ENCODE measurements at places on chromosomes 2 and 18.

- no peak for DNase-seq
Observed at GRCh38 chr18:35241448-35241804, 592 bp downstream of the ZNF397 start.

- DNase-seq, result no peak
Observed at GRCh38 chr2:152396051-152396511, 61.1 kb downstream of the FMNL2 start.

DNA sequence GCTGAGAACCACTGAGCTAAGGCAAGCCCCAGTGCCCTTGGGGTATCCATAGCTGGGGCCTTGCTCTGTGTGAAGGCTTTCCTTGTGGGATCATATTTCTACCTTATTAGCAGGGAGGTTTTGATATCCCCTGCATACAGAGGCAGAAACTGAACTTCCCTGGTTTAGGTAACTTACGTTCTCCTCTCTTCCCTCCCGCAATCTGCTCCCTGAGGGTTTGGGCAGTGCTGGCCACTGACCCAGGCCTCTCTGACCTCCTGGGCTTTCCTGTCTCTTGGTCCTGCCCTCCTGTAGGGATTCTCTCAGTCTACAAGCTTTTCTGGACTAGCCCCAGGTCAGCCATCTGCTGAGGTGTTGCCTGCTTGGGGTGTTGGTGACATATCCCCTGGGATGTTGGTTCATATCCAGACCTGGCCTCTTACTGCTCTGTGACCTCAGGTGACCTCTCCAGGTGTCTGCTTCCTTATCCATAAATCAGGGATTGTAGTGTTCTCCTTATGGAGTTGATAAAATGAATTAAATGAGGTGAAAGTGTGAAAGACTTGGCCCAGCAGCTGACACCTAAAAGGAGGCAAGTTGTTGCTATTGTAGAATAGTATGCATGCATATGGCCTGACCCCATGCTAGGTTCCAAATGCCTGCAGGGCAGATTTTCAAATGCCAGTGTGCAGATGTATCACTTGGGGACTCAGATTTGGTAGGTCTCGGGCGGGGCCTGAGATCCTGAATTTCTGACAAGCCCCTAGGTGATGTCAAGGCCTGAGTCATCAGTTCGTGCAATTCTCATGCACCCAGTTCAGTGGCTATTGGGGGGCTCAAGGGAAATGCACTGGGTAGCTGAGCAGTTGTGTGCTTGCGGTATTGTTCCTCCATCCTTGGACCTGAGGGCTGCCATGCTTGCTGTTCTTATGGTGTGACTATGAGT, 106.6 kb downstream of the FHOD3 start:
- DNase-seq, result no peak

DNA sequence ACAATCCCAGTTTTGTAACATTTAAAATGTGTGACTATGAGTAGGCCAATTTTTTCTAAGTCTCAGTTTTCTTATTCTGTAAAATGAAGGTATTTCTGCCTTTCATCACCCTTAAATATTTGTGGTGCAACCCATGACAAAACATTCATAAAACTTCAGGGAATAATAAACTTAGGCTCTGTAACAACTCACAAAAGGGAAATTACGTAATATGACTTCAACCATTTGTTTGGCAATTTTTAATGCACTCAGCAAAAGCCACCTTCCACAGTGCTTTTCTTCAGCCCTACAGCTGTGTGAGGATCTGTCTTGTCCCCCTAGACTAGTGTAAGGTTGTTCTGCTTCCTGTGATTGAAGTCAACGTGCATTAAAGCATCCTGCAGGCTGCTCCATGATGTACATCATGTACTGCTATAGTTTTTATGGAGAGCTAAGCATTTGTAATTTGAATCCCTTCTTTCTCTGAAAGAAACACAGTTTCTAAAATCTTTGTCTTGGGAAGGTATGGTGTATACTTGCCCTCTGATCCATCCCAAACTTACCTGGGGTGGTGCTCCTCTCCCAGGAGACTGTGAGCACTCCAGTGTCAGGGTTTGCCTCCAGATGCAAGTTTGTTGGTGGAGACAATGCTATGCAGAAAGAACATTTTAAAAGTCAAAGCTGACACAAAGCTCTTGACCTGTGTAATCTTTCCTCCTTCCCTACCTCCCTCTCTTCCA, 39.1 kb downstream of the FN1 start:
- no peak for DNase-seq

GRCh38 chr2:122077771-122078170, 322.3 kb downstream of the TSN start:
- no peak for DNase-seq

DNA sequence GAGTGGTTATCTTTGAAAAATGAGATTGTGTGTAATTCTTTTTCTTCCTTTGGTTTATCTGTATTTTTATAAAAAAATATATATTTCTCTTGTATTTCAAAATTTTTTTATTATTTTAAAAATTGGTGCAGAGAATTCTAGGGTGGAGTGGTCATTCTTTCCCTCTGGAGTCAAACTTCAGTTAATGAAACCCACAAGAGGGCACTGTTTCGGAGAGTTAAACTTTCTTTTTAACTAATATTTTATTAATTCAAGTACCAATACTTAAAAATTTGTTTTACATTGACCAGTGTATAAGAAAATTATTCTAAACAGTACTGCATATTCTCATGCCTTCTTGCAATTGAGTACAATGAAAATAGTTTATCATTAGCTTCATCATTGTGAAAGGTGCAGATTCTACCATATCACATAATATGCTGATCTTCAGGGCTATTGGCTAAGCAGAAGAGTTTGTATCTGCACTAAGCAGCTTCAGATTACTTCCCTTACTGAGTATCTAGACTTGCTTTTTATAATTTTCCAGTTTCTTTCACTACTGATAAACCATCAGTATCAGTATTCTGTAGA, 50.1 kb downstream of the HS1BP3 start:
- no peak for DNase-seq

- DNase-seq, result no peak
Observed at GRCh38 chr2:84297155-84297554, 161.9 kb downstream of the SUCLG1 start.

DNA sequence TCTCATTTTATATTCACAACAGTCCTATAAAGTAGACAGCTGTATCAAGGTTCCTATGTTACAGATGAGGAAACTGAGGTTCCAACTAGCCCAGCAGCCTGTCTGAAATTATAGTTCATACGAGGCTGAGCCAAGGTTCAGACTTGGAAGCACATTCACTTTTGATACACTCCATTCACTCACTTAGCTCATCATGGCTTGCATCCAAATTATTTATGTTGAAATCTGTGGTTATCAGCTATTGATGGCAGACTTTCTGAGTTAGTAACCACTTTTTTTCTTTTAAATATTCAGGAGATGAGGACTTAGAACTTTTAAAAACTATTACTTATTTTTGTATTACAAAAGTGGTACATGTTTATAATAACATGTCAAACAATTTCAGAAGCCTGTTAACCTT, 188.2 kb downstream of the MTX2 start:
- DNase-seq, result no peak

DNA sequence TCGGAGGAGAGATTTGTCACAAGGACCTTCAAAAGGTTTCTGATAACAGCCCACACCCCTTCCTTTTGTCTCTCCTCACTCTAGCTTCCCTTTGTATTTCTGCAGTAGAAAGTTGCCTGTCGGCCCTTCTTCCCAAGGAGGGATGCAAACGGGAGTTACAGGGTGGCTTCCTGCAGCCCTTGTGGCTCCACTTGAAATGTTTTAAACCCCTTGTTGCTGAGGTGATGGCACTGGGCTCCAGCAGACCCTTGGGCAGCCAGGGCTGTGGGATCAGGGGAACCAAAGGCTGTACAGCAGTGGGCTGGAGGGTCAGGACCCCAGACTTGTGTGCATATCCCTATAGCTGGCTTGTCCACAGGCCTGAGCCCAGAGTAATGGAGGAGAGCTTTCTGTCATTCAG, 62.1 kb downstream of the COA5 start:
- no peak for DNase-seq

DNA sequence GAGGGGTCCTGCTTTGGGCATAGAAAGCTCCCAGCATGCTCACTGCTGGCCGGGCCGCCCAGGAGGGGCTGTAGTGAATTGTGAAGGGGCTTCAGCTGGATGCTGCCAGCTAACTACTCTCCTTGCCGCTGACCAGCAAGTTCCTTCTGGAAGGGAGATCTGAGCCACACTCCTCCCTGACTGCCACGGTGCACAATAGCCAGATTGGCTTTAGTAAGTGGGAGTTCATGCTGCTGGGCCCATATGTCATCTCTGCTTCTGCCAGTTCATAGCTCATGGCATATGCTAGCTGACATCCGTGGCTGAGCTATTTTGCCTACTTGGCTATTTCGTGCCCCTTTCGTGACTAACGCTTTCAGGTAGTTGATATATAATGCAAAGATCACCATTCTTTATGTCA, 51.6 kb upstream of the ROCK2 start:
- no peak for DNase-seq

DNA sequence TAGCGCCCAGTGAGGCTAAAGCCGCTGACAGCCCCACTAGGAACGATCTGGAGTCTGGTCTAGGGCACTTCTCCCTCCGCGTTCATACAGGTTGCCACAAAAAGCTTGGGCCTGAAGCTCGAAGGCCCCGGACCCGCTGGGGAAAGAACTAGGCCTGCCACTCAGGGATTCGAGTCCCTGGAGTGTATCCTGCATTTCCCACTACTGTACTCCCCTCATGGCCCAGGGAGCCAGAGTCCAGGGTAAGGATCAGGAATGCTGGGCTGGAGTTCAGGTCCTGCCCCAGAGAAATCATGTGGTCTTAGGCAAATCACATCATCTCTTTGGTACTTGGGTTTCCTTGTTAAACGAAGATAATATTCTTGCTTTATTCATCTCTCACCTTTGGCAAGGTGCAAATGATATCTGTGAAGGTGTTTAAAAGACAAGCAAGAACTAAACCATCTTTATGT, 1.4 kb upstream of the ZFP36L2 start:
- DNase-seq, result no peak

- DNase-seq, result no peak
Observed at GRCh38 chr18:55111271-55111670, 152.0 kb upstream of the CCDC68 start.

DNA sequence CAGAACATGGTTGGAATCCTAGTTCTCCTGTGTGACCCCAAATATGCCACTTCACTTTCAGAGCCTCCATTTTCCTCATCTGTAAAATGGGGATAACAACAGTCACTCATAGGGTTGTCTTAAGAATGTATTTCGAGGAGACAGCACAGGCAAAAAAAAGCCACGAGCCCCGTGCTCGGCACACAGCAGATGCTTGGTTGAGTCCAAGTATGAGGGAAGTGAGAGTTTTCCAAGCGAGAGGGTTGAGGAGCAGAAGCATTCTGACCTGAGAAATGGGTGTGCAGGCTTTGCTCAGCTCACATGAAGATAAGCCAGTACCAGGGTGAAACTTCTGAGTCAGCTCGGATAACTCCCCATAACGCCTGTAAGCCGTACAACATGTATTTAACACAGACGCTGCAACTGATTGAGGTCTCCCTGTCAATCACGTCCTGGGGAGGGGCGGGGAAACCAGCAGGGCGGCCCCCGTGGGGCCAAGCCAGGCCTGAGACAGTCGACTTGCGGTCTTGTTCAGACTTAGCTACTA, 23.0 kb upstream of the ODC1 start:
- DNase-seq, result no peak

- DNase-seq, result peak; percentile 1
Observed at GRCh38 chr18:37476182-37476581, 89.4 kb downstream of the CELF4 start.

- no peak for DNase-seq
Observed at GRCh38 chr2:112623913-112624777, 21.6 kb upstream of the SLC20A1 start.

- DNase-seq, result no peak
Observed at GRCh38 chr2:37287966-37288365, 36.7 kb downstream of the PRKD3 start.

GRCh38 chr2:128834880-128835252, 516.2 kb upstream of the HS6ST1 start:
- DNase-seq, result peak; percentile 74

- no peak for DNase-seq
Observed at GRCh38 chr2:160425434-160426151, 68.0 kb downstream of the RBMS1 start.

GRCh38 chr2:44296653-44297052, 21.4 kb downstream of the SLC3A1 start:
- no peak for DNase-seq

- DNase-seq, result no peak
Observed at GRCh38 chr2:54675738-54676137, 47.7 kb upstream of the EML6 start.

DNA sequence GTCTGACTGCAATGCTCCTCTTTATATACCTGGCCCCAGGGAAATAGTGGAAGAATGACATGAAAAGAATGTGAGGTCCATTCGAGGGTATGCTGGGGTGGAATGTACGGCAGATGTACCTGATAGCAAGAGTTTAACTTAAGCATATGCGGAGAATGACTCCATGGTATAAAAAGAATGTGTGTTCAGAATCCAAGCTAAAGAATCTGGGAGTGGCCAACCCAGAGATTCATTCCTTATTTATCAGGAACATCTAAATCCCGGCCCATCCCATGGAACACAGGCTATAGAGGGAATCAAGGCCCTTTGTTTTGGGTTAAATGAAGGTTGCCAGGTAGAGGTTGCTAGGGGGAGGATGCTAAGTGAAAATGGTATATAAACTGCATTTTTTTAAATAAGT, 150.0 kb downstream of the ZNF385B start:
- no peak for DNase-seq

DNA sequence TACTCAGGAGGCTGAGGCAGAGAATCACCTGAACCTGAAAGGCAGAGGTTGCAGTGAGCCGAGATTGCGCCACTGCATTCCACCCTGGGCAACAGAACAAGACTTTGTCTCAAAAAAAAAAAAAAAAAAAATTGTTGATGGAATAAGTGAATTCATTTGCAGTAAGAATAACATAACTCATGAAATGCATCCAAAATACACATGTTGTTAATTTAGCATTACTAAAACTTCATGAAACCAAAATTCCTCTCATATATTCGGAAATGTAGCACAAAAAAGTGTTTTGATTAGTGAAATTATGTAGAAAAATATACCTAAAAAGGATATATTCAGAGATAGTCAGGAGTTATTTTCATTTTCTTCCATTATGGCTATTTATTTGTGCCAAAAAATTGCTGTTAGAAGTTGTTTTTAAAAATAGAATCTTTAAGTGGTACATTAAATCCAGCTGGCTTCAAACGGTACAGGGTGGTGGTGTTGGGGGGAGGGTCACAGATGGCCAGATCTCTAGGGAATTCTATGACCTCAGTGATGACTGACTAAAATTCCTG, 78.2 kb upstream of the UGP2 start:
- DNase-seq, result no peak

GRCh38 chr2:148350199-148350598, 294.4 kb upstream of the EPC2 start:
- no peak for DNase-seq

- DNase-seq, result no peak
Observed at GRCh38 chr2:169232551-169233154, 129.7 kb downstream of the LRP2 start.

DNA sequence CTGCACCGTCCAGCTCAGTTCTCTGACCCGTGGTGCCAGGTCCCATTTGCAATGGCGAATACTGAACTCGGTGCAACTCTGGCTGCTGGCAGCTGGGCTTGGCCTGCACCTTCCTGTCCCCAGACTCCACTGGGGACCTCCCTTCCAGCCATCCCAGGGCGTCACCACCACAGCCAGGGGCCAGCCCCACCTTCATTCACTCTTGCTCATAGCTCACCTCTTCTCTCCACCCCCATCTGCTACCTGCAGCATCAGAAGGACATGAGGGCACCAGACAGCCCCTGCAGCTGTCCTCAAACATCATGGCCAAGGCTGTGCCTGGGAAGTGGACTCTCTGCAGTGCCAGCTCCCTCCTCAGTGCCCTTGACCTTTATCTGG, 16.2 kb upstream of the ALPI start:
- DNase-seq, result no peak

GRCh38 chr2:238435752-238436096, 9.0 kb downstream of the ASB1 start:
- no peak for DNase-seq

- no peak for DNase-seq
Observed at GRCh38 chr18:59200787-59201186, 19.2 kb upstream of the GRP start.

Data from SHP77 treated with DMSO at 0.1 percent for 48 hours (cell line).